ENCODE measurements at places on chromosomes 12 and 14.

- no peak for DNase-seq
These were observed 40.6 kb downstream of the LTBP2 start for GRCh38 chr14:74571441-74571841.

DNA sequence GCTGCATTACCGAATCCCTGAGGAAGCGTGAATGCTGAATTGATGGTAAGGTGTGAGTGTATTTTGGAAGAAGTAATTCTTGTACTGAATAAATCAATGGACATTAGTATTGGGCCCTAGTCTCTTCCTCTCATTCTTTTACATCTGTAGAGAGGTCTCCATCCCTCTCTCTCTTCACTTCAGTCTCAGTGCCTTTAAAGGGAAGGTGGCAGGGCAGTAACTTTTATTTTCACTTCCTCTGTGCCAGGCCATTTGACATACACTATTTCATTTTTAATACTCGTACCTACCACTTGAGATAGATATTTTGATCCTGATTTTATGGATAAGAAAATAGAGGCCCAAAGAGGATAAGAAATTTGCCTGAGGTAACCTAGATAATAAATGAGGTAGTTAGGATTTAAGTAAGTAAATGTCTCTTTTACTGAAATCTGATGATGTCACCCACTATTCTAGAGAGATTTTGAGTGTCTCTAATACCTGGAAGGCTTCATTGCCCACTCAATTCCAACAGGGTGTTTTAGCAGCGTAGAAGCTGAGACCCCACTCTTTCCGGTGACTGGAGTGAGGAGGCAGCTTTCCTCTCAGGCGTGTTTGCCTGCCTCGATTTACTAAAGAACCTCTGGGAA is 177.9 kb upstream of the PRICKLE1 start:
- no peak for DNase-seq

DNA sequence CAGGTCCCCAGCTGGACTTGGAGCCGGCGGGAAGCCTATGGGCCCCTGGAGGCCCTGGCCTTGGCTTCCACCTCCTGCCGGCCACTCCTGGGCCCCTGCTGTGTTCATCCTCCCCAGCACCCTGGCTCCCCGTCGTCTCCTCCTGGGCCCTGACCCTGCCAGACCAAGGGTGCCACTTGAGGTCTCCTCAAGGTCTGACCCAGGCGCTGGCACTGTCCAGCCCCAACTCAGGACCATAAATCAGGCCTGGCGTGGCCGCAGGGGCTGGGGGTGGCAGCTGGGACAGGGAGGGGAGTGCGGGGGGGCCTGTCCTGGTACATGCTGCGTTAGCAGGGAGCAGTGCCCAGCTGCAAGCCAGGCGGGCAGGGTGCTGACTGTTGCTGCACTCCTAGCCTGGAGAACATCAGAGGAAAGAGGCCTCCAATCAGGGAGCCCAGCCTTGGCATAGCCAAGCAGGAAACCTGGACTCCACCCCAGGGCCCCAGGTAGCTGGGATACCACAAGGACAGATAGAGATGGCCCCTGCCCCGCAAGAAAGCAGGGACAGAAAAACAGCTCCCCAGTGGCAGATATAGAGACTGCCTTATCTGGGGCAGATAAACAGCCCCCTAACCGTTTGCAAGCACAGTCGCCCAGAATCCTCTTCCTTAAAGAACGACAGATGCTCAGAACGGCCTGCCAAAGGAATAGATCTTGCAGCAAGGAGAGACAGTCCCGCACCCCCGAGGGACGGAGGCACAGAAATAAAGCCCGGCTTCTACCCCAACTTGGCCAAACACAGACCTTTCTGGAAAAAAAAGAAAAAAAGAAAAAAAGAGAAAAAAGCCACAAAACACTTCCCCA is 6.5 kb upstream of the ATG101 start:
- no peak for DNase-seq

DNA sequence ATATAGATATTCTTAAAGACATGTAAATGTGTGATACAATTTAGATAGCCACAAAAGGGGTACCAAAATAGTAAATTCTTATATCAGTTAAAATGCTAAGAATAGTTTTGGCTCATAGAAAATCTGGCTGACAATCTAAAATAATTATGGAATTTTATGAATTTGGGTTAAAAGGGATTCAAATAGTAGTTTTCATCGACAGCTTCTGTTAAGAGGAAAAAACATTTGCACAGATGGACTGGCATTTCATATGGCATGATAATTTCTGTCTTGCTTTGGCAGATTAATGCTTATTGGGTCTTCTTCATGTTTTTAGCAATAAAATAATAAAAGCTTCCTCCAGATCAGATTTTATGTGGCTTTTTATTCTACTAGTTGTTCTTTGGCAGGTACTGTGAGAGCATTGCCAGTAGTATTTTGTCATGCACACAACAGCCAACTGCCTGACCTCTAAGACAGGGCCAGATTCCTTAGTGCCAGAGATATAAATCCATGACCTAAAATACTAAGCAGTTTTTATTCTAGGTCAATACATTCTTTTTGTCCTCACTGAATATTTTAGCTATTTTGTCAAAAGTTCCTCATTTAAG is 9.1 kb downstream of the ABCD2 start:
- no peak for DNase-seq

- DNase-seq: no peak
These were observed 70.3 kb downstream of the STAB2 start for GRCh38 chr12:103657331-103657730.

DNA sequence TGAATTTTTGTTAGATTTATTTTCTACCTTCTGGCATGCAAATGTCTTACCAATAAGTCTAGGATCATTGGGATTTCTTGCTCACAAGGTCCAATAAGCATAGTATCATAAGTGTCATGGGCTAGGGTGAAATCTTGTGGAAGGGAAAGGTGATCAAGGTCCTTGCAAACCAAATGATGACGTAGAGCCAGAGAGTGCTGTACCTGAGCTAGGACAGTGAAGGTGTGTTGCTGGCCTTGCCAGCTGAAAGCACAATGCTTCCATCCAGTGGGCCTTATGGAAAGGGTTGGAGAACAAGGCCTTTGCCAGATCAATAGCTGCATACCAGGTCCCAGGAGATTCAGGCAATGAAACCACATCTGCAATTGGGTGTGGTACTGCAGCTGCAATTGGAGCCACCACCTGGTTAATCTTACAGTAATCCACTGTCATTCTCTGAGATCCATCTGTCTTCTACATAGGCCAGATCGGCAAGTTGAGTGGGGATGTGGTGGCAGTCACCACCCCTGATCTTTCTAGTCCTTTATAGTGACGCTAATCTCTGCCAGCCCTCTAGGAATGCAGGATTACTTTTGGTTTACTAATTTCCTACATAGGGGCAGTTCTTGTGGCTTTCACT is 208.9 kb upstream of the MYL2 start:
- no peak for DNase-seq

- no peak for DNase-seq
These were observed 16.1 kb upstream of the NEMF start for GRCh38 chr14:49868720-49869114.

GRCh38 chr14:89813617-89814031 is 140.9 kb downstream of the EFCAB11 start:
- DNase-seq: no peak

GRCh38 chr12:93782853-93783252 is 105.7 kb downstream of the CRADD start:
- DNase-seq: no peak

DNA sequence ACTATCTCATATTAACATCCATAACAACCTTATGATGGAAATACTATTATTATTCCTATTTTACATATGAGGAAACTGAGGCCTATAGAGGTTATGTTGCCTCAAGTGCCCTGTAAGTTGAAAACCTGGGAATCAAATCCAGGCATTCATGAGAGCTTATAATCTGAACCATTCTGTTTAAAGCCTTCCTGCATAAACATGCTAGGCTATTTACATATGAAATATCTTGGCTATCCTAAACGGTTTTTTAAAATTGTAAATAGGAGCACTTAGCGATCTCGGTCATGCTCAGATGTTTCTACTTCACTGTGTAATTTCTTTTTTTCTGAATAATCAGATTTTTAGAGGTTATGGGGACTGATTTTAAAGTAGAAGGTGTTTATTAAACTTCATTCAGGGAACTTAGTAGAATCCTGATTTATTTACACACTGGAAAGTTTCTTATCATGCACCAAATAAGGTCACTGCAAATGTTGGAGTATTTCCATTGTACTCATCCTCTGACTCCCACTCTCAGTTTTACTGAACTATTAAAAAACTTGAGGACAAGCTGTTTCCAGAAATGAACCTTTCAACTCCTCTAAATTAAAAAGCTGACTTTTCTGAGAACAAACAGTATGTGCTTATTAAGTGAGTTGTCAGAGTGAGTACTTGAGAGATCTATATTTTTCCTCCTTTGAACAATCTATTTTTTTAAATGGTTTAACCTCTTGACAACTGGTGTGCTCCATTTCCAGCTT is 141.7 kb downstream of the PIK3C2G start:
- no peak for DNase-seq

- DNase-seq: no peak
These were observed 582.5 kb downstream of the NRXN3 start for GRCh38 chr14:78752518-78753188.
